Stimulated activated CD8-positive, alpha-beta memory T cell treated with anti-CD3 and anti-CD28 coated beads, Interleukin-2, amount 100 ng/mL, for 1 hour (primary cell): ENCODE measurements at places on chromosomes 5 and 9.

DNA sequence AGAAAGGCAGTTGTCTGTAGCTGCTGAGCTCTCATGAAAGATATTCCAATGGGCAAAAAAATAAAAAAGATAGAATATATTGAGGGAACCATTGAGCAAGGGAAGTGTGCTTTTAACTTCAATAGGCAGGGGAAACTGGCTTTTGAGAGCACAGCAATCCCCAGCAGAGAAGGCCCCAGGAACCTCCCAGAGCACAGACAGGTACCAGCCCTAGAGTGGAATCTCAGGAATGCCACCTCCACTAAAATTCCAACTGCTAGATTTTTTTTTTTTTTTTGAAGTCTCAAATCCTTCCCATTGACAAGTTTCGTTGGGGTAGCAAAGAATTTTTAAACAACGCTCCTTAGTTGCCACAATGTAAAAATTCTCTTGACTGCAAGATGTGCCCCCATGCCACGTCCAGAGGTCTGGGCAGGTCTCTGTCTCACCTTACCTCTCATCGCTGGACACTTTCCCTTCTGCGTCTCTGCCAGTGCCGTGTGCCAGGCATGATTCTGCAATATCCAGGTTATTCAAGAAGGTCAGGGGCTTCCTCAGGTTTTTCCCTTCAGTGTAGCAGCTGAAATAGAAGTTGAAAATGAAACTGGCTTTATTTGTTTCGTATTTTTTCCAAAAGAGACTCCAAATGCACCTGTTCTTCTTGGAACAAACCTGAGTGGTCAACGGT, 64.2 kb upstream of the IRX1 start:
- no peak for DNase-seq

- DNase-seq, result no peak
These were observed 1.8 kb downstream of the CTXN3 start for GRCh38 chr5:127650649-127651048.

DNA sequence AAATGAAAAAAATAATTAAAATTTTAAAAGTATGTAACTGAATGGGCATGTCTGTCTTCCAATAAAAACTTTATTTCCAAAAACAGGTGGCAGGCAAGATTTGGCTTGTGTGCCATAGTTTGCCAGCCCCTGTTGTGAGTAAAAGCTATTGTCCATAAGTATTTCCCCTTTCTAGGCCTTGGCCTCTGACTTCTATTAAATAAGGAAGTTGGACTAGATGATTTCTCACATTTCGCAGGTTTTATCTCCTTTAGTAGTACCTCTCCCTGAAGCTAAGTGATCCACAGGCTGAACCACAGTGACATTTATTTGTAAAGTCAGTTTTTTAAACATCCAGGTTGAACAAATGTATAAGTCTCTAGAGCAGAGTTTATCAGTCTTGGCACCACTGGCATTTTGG, 41.3 kb downstream of the RECK start:
- no peak for DNase-seq

DNA sequence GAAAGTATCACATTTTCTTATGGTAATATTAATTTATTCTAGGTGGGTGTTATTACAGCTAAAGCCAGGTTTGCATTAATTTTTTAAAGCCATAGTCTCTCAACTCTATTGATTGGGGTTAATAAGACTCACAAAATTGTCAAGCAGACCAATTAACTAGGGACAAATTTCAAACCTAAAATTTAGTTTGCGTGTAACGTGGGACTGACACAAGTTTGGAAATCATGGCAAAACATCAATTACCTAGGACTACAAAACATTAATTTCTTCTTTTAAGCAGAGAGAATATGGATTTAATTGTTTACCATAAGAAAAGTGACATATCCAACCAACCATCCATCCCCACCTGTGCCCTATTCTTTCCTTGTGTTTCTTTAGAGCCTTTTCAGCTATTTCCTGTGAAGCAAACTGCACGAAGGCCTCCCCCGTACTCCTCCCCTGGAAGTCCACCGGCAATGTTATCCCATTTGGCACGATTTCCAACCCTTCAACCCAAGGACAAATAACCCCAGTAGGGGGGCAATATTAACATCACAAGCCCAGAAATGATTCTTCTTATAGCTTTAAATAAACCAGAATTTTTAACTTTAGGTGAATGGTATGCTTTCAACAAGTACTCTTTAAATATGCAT, 4.4 kb downstream of the HNRNPH1 start:
- no peak for DNase-seq

- DNase-seq, result no peak
These were observed 177.2 kb downstream of the MAPKAP1 start for GRCh38 chr9:125529589-125530515.

DNA sequence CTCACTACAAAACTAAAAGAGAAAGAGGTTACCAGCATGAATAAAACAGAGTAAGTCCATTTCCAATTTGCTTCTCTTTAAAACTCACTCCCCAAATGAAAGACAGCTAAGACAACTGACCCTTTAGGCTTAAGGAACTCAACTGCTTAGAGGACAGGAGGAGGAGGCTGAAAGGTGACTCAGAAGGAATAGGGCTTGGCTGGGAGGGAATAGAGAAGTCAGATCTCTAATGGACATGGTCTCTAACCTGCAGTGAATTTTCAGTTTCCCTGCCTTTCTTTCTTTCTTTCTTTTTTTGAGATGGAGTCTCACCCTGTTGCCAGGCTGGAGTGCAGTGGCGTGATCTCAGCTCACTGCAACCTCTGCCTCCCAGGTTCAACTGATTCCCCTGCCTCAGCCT, 261.8 kb upstream of the CLINT1 start:
- DNase-seq, result no peak

DNA sequence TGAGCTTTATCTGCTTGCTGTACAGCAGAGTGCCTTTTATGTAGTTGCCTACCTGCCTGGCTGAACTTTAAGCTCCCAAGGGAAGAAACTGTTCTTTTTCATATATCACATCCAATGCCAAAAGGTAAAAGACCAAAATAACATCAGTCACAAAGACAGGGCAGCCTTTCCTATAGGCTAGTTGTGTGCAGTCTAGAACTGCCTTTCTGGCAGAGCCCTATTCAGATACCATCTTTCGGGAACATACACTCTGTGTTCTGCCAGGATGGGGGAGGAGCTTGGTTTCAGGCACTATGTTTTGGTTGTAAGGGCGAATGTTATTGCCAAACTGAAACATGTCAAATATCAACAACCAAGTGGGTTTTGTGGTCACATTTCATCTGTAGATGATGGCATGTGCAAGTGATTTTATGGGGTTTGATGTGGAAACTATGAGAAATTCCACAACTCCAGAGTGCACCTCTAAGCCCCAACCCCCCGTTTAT, 314.5 kb downstream of the ADGRV1 start:
- DNase-seq, result no peak

- DNase-seq, result no peak
These were observed 30.6 kb downstream of the ANKRD55 start for GRCh38 chr5:56202483-56202882.

DNA sequence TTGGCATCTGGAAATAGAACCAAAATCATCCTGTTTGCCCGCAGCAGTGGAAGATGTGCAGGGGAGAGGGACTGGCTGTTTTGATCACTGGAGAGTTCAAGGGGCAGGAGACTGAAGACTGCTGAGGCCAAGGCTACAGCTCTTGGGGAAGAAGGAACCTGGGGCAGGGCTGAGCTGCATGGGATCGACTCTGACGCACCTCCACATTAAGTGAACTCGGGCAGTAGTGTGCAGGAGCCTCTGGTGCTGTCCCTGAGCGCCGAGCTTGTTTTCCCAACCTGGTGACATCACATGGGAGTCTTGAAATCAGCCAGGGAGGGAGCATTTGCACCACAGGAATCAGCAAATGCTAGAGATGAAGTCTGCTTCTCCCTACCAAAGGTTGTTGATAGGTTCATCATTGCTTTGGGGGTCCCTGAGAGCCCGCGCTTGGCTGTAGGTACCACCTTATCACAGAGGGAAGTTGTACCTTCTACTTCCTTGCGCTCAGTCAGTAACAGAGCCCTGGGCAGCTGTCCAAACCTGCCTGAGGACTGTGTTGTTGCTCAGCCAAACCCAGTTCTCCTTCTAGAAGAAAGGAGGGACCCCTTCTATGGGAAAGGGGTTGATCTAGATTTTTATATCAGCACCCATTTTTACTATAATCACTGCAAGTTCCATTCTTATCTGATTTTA, 52.3 kb upstream of the CTSL start:
- DNase-seq, result no peak

- no peak for DNase-seq
These were observed 139.8 kb downstream of the MPDZ start for GRCh38 chr9:13139641-13140171.

DNA sequence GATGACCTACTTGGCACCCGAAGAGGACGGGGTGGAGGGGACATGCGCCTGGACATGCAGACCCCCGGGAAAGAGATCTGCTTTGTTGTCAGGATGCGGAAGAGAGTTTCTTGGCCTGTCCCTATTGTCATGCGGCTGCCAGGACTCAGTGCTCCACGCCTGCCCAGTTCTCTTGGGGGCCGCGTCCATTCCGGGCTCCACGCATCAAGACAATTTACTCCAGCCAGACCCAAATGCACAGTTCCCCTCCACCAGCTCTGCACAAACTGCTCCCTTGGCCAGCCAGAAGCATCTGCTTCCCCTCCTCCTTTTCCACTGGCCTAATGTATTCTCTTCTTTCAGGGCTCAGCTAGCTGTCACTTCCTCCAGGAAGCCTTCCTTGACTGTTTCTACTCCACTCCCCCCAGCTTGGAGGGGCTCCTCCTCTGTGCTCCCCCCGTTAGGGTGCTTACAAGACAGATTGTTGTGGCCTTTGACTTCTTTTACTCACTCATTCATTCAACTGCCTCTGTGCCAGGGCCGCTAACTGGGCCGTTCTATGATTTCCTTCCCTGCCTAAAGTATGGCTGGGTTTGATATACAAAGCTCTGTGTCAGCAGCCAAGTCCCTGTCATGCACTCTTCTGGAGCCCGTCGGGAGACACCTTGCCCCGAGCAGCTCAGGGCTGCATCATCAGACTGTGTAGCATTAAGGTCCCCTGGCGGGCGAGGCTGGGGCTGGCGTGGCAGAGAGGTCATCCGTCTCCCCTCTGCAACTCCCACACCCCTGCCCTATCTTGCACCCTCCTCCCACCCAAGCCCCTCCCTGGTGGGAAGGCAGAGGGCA, 6.6 kb downstream of the FIBCD1 start:
- DNase-seq, result no peak

GRCh38 chr9:93508207-93508606, 54.8 kb upstream of the FAM120AOS start:
- no peak for DNase-seq

DNA sequence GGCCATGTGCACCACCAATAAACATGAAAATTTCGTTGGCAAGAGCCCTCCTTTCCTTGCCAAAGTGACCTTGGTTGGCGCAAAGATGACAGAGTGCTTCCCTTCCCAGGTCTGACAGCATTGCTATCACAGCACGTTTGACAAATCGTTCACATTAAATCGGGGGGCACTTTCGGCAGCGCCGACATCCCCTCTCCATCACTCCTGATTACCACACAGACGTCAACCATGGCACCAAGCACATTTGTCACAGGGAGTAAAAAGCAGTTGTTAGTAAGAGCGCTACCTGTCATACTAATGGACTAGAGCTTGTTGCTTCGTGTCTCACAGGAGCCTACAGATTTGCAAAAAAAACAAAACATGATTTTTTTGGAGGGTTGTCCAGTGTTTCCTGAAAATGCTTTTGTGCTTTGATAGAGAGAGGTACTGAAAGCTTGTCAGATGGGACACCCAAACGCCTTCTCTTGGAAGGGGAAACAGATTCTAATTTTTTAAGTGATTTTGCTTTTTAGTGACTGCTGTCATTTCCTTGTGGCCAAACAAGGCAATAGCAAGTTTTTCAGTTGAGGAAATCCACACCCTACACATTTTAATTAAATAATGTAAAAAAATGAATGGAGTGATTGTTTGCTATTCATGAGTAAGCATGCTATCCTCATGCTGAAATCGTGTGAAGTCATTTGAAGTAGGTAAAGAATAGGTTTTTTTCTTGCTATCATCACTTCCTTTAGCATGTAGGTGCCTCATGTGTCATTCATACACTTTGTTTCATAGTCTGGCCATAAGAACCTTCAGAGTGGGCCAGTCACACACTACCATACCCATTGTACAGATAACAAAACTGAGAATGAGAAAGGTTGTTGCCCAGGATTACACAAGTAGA, 682.8 kb upstream of the WWC1 start:
- no peak for DNase-seq
